ENCODE measurements at places on chromosomes 5 and 9. TPM values are rescaled to one million over a fixed set of nuclear protein-coding genes. Genes with fewer than 3 reads are reported as not detected.

HMMR gene
- polyA plus RNA-seq = 0.67 TPM

GRCh38 chr9:134374301-134375010 lies 48.2 kb downstream of the RXRA start:
- DNase-seq = no peak

DNA sequence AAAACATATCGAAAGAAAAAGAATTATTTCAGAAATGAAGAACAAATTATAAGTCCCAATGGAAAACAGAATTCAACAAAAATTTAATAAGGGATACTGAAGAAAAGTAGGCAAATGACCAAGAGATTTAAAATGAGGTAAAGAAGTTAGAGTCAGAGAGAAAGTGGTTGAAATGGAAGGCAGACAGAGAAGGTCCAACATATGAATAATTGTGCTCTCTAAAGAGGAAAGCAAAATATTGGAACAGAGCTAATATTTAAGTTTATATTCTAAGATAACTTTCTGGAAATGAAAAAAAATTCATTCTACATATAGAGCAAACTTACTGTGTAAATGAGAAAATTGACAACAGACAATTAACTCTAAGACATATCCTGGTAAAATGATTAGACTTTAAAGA lies 94.1 kb downstream of the PTCH1 start:
- no peak for DNase-seq

MSH3 gene
- 5.5 TPM for polyA plus RNA-seq

DNA sequence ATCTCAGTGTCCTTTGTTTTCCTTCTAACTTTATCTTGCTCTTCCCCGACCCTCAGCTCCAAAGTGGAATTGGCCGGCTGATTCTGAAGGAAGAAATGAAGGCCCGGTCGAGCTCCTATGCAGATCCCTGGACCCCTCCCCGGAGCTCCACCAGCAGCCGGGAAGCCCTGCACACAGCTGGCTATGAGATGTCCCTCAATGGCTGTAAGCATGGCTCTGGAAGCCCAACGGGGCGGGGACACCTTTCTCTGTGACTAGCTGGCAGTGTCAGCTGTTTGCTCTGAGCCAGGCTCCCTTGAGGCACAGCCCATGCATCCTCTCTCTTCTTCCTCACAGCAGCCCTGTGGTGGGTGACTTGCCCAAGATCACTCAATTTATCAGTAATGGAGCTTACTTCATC lies 23.9 kb upstream of the AFAP1L1 start:
- DNase-seq = no peak

DNA sequence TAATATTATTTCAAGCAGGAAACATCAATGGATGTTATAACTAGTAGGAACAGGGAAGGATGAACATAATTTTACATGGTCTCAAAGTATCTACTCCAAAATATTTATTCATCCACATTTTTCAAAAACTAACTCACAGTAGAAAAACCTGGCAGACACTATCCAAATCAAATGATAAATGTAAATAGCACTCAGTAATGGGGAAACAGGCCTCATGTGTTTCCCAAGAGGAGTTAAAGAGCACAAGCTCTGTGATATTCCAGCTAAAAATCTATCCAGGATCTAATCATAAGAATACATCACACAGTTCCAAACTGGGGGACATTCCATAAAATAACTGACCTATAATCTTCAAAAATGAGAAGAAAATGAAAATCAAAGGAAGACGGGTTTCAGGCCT lies 443.1 kb downstream of the ZNF608 start:
- no peak for DNase-seq

Measured in urinary bladder (tissue), 4 donors.